ENCODE measurements at places on chromosomes 4 and X.

GRCh38 chrX:13380211-13380610, 60.4 kb upstream of the ATXN3L start:
- no peak for DNase-seq

DNA sequence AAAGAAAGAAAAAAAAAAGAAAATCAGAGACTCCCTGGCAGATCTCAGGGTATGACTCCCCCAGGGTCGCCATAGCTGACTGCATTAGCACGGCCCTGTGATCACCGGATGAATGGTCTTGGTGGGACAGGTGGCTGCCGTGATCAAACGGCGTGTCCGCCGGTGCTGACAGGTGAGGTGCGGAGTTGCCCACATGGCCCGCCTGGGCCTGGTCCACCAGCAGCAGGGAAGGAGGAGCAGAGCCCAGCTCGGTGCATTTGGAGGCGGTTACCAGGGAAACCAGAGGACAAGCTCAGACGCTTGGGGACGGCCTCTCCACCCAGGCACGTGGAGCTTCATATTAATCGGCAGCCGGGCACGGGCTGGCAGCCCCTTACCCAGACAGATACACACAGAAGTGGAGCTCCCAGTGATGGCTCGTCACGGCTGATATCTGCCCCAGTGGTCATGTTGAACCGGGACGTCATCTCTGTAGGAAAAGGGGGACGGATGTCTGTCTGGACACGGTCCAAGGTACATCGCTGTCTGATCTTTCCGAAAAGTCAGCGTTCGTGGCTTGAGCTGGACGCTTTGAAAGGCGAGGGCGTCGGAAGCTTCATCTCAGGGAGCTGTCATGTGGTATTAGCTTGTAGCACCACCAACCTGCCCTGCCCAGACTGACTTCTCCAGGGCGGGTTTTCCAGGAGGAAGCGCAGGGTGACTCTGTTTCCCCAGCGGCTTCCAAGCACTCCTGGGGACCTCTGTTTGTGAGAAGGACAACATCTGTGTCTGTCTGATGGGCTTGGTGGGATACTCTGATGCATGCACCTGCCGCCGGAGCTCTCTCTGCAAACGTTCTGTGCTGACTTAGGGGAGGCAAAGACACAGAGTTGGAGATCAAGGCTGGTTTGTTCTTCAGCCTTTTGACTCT, 180.7 kb downstream of the CRLF2 start:
- no peak for DNase-seq

DNA sequence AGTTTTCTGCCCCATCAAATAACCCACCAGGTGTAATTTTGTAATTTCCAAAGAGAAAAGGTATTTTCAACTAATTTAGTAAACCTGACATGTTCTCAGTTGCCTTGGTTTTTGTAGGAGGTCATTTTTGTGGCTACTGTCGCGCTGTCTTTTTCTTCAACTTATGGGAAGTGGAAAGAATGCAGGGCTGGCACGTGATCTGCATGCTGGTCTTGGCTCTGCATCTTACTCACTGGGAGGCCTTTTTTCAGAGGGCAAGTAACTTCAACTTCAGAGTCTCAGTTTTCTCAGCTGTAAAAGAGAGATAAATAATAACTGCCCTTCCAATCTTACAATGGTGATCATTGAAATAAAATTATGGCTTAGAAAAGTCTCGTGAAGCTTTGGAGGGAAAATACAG, 109.9 kb upstream of the SMIM10 start:
- no peak for DNase-seq

DNA sequence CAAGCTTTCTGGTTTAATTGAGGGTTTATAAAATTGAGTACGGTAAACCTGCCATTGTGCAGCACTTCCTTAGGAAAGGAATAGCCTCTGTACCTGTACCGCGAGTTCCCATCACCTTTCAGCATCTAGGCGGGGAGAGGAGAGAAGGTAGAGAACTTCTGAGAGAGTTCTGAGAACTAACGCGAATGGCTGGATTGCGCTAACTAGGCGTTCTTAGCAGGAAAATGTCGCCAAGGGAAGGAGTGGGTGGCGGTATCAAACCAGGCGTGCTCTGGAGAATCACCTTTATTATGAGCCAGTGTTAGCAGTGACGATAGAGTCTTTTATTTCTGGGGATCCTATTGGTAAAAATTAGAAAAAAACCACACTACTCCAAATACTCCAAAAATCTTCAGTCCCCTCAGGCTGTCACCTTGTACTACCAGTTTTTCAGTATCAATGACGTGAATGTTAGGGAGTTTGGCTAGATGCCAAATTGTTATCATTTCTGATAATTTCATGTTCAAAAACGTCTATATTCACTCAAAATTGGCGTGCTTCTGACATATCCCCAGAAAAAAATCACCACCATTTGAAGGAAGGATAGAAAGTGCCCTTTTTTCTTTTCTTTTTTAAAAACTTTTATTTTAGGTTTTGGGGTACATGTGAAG, 1.4 kb downstream of the UGT8 start:
- DNase-seq, result peak; percentile 56

DNA sequence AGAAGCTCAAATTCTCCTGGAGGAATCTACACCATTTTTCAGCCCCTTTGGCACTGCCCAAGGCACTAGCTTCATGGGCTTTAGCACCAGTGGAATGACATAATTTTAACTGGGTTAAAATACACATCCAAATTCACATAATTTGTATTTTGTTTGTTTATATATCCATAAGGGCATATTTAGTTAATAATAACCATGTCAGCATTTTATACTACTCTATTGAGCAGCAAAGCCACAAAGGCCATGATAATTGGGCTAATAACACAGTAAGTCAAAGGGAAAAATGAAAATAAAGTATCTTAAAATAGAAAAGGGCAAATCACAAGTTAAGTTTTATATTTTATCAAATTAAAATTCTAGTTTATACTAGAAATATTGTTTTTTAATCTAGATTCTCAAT, 262.7 kb upstream of the TACR3 start:
- no peak for DNase-seq

GRCh38 chr4:47933840-47934239, 19.5 kb upstream of the NFXL1 start:
- DNase-seq, result peak; percentile 29

GRCh38 chr4:1871471-1872021, 353 bp downstream of the NSD2 start:
- no peak for DNase-seq

- peak; percentile 5 for DNase-seq
These were observed 764 bp downstream of the TRAPPC11 start for GRCh38 chr4:183659872-183660242.

GRCh38 chr4:187366530-187366929, 629.0 kb upstream of the ZFP42 start:
- no peak for DNase-seq

DNA sequence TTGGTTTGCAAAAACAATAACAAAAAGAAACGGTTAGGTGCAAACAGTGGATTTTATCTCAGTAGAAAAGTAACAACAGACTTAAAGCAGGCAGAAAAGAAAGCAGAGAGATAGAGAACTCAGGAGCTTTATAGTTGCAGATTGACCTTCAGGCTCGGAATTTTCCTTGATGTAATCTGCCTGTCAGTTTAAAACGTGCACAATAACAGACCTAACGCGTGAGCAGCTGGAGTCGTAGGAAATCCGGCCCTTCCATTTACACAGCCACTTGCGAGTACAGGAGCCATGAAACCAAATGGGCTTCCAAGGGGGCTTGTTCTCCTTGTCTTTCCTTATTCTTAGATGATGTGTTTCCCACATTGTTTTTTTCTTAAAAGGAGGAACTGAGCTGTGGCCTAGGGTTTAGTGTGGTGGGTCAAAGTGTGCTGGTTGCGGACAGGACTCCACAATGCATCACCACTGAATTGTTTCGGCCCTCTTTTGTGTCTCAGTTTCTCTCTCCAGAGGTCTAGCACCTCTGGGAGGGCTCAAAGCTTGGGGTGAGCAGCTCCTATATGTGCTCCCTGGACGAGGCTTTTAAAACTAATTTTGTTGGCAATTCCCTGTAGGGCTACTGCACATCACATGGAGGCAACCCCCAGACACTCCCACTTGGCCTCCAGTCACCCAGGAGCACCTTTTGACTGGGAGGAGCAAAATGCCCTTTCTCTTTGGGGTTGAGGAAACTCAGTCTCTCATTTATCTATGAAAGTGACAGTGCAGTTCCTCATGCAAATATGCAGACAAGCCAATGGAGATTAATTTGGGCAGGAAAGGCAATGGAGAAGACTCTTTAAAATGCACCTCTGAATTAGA, 13.9 kb upstream of the MPP1 start:
- no peak for DNase-seq

DNA sequence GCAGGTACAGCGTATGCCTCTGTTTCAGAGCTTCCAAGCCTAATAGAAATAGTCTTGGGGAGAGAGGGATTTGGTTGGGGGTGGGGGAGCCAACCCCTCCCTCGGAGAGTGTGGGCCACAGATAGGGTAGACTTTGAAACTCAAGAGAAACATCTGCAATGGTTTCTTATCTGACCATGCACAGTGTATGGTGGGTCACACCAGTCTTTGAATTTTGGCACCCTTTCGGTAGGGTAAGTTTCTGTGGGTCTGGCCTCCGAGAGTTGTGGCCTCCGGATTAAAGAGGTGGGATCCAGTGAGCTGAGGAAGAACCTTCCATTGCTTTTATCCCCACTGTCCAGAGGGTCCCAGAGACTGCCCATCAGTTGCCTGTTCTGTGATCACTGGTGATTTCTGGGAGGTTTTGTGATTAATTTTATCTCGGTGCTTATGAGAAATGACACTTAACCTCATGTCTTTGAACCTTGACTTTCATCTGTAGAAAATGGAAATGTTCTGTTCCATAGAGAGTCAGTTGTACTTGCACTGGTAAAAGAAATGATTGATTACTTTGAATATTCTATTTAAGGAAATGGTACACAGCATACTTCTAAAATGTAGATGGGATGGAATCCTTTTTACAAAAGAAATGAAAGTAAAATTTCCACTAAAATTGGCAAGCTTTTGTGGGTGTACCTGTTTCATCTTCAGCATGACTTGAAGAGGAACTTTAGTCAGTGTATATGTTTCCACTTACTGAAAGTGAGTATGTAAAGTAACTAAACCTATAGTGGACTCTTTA, 62.7 kb downstream of the TMEM131L start:
- no peak for DNase-seq

DNA sequence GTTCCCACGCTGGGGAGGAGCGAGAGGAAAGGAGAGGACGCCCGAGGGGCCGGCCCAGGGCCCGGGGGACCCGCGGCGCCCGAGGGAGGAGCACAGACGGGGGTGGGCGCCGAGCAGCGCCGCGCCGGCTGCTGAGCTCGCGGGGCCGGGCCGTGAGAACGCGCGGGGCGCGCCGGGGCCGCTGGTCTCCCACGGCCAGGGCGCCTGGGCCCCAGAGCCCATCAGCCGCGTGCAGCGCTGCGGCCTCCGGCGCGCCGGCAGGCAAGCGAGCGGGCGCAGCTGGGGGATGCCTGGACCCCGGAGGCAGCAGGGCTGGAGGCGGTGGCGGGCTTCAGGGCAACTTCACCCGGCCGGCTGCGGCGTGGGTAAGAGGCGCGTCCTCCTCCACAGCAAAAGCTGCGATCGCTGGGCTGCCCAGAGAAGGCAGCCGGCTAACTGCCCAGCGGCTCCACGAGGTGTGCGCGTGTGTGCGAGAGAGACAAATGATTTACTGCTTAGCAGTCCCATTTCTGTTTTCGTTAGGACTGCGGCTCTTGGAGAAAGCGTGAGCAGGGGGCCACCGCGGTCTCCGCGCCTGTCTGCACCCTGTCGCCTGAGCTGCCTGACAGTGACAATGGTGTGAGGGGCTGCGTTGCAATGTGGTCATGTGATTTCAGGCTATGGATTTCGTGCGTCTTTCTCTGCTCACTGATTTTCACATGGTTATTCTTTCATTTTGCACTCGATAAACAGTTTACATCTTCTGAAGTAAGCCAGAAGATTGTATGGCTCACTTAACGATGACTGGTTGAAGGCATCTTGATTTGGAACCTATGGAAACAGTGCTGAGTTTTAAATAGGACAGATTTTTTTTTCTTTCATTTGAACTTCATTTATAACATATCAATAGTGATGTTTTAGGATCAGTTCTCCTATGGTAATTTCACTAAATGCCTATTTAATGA, 1.2 kb downstream of the GUCY1A1 start:
- DNase-seq, result peak; percentile 29

GRCh38 chr4:121786221-121786620, 14.9 kb upstream of the EXOSC9 start:
- DNase-seq, result no peak

GRCh38 chr4:1349359-1350168, 2.6 kb downstream of the UVSSA start:
- no peak for DNase-seq

DNA sequence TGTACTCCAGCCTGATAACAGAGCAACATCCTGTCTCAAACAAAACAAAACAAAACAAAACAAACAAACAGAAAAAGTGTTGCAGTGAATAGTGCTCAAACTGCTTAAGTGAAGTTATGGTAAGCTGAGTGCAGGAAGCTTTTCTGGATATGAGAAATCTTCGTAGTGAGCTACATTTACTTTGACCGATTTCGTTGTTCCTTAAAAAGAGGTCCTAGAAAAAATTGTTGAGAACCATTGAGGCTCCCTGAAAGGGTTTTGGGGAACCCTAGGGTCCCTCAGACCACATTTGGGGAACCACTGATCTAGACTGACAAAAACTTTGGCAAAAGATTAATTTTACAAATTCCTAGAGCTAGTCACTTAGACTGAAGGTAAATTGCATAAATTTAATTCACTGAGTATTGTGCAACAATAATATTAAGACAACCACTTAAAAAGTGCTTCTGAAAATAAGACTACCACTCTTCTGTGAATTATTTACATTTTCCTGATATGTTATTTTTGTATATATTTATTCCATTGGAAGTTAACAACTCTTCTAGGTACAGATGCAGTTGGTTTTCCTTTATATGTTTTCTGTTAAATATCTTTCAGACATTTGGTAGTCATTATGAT, 149.6 kb downstream of the FHIP1A start:
- no peak for DNase-seq

DNA sequence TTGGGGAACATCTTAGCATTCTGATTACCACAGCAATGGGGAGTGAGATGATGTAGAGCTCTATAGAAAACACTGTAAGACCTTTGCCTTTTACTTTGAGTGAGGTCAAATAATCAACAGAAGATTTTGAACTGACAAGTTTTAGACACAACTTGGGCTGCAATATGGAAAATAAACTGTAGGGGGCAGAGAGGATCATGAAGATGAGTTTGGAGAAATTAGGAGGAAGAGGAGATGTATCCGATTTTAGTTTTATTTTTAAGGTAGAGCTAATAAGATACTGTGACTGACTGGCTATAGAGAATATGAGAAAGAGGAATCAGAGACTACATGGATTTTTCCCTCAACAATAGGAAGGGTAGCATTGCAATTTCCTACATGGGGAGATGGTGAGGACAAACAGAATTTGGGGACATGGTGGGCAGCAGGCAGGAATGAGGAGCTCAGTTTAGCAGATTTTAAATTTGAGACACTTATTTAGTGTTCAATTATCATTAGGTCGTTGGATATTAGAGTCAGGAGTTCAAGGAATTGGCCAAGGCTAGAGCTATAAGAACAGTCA, 563.1 kb downstream of the INPP4B start:
- DNase-seq, result no peak

DNA sequence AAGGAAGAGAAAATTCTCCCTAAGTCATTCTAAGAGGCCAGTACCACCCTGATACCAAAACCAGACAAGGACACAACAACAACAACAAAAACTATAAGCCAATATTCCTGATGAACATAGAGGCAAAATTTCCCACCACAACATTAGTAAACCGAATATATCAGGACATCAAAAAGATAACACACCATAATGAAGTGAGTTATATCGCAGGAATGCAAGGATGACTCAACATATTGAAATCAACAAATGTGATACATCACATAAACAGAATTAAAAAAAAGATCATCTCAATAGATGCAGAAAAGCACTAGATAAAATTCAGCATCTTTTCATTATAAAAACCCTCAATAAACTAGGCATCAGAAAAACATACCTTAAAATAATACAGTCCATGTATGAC, 1844.4 kb upstream of the PCDH10 start:
- DNase-seq, result no peak
